A172 (cell line): ENCODE measurements at places on chromosomes 7 and 10. TPM values are rescaled to one million over a fixed set of nuclear protein-coding genes. Genes with fewer than 3 reads are reported as not detected.

- no peak for DNase-seq
These were observed 9.3 kb downstream of the CRYGN start for GRCh38 chr7:151430391-151431205.

- peak; percentile 35 for DNase-seq
These were observed 269.5 kb upstream of the SLC26A5 start for GRCh38 chr7:103715376-103716120.

DNA sequence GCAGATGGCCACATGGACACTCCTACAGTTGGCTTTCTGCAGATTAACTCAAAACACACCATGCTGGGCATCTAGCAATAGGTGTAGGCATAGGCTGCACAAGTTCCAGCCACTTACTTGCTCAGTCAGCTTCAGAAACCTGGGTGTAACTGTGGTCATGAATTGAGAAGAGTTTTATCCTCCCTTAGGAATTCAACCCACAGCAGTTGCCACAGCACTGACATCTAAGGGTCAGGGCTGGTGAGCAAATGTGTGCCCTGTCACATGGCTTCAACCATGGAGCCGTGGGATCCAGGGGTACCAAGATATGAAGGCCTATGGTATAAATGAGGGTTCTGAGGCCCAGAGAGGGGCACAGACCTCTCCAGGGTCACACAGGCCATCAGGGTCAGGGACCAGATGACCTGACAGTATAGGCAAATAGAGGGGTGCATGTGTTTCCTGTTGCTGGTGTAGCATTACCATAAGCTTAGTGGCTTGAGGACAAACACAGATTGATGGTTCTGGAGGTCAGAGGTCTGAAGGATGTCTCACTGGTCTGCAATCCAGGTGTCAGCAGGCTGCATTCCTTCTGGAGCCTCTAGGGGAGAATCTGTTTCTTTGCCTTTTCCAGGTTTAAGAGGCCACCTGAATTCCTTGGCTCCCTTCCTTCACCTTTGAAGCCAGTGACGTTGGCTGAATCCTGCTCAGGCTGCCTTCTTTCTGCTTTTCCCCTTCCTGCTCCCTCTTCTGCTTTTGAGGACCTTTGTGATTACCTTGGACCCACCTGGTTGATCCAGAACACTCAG lies 24.1 kb downstream of the MINDY4 start:
- peak; percentile 66 for DNase-seq

- DNase-seq = no peak
These were observed 568.2 kb downstream of the ANKRD7 start for GRCh38 chr7:118792682-118793081.

- no peak for DNase-seq
These were observed 40.8 kb downstream of the RBM33 start for GRCh38 chr7:155685070-155685790.

- DNase-seq = no peak
These were observed 7.4 kb upstream of the PFKFB3 start for GRCh38 chr10:6195376-6195775.

DNA sequence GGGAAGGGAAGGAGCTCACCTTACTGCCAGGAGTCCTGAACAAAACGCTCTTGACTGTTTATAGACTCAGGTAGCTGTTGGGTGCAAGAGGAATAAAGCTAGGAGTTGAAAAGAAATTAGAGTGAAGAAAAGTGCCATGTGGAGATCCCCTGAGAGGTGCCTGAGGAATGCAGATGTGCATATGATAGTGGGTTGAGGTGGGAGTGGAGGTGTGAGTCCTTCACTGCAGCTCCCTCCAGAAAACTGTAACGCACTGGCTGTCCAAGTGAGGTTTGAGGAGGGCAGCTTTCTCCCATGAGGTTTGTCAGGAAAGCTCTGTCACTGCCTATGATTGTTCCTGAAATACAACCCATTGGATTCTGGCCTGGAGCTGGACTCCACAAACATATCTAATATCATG lies 904.8 kb upstream of the POT1 start:
- no peak for DNase-seq

GRCh38 chr7:134197345-134197744 lies 70.2 kb downstream of the LRGUK start:
- no peak for DNase-seq

- no peak for DNase-seq
These were observed 44.4 kb upstream of the TOMM7 start for GRCh38 chr7:22867003-22867402.

DNA sequence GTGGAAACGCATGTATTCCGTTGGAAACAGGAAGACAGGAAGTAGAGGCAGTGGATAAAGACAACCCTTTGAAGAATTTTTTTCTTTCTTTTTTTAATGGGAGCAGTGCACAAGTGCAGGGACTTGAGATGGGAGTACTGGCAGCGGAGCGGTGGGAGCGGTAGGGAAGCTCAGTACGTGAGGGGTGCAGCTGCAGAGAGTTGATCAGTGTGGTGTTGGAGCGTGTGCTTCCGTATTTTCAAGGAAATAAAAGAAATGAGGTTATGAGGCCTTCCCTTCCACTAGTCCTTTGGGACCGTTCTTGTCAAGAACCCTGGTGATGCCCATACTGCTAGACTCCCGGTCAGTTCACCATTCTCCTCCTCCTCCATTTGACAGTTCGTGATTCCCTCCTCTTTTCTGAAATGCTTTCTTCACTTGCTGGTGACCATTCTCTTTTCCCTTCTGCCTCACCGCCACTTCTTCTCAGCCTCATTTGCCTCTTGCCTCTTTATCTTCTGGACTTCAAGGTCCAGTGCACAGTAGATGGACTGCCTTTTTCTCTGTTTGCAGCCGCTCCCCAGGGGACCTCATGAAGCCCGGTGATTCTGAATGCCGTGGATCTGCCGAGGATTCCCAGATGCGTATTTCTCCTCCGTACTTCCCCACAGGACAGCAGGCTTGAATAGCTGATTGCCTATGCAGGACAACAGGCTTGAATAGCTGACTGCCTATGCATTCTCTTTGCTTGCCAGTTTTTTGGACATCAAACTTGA lies 39.1 kb upstream of the TMEM236 start:
- DNase-seq = no peak

DNA sequence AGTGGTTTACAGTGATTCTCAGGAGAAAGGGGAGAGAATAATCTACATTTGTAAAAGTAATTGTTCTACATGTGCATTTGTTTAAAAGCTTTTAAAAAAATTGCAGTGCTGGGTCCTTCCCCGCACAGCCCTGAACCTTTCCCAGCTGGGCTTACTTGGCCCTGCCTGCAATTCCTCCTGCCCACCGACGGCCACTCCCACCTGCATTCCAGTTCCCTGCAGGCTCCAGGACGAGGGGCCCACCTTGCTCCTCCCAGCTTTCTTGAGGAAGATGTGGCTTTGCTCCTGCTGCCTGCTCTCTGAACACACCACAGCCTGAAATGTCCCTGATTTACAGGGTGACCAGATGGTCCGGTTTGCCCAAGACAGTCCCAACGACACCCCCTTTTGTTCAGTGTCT lies 222.7 kb downstream of the PRPF18 start:
- peak; percentile 46 for DNase-seq

DNA sequence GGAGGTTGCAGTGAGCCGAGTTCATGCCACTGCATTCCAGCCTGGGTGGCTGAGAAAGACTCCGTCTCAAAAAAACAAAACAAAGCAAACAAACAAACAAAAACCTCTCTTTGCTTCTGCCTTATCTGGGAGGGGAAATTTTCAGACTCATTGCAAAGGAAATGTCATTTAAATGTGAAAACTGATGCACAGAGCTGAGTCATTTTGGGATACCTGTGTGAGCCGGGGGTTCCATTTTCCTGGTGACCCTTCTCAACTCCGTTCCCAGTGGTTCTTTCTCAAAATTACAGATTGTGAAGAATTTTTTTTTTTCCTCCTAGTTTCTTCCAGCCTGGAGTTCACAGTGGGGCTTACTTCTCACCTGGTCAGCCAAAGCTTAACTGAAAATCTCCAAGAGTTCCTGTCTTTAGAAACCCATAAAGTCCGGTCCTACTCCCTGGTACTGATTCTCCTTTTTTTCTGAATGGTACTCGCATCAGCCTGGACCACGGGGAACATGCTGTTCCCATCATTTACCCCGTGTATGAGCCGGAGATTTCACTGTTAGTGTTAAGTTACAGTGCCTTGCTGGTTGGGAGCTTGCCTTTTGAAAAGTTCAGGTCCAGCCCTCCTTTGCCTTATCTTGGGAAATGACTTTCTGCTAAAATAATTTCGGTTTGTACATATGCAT lies 56.9 kb downstream of the RBM20 start:
- no peak for DNase-seq

GRCh38 chr7:4775848-4776623 lies 613 bp downstream of the AP5Z1 start:
- peak; percentile 34 for DNase-seq

GRCh38 chr7:29965030-29965429 lies 24.6 kb downstream of the SCRN1 start:
- DNase-seq = no peak

- no peak for DNase-seq
These were observed 16.5 kb downstream of the KIF5B start for GRCh38 chr10:32039734-32040133.

DNA sequence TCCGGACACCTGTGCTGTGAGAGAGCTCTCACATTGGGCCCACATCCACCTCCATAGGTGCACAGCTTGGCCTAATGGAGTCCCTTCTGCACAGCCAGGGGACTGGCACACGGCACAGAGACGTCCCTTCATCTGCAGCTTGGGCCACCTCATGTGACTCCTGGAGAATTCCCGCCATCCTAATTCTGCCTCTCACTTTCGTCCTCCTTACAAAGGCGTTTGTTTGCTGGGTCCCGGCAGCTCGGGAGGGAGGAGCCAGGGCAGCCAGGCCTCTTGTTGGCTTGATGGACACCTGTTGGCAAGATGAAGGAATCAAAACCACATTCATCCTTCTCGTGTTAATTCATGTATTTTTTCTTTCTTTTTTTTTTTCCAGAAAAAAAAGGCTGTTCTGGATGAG lies 30.7 kb upstream of the TTYH3 start:
- no peak for DNase-seq

- no peak for DNase-seq
These were observed 139.1 kb upstream of the CTBP2 start for GRCh38 chr10:125299461-125299860.

DNA sequence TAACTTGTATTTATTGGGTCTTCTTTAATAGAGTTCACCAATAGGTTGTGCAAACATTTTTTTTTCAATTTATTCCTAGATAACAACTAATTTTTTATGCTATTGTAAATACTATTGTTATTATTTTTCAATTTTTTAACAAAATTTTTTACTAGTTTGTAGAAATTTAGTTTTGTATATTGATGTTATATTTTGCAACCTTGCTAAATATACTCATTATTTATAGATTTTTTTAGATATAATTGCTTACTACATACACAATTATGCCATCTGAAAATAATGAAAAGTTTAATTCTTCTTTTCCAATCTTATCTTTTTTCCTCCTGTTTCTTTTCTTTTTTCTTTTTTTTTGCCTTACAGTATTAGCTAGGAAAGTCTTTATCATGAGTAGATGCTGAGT lies 216.9 kb downstream of the SLC25A13 start:
- no peak for DNase-seq

- DNase-seq = no peak
These were observed 61.0 kb upstream of the NANOS1 start for GRCh38 chr10:118968482-118968881.

DNA sequence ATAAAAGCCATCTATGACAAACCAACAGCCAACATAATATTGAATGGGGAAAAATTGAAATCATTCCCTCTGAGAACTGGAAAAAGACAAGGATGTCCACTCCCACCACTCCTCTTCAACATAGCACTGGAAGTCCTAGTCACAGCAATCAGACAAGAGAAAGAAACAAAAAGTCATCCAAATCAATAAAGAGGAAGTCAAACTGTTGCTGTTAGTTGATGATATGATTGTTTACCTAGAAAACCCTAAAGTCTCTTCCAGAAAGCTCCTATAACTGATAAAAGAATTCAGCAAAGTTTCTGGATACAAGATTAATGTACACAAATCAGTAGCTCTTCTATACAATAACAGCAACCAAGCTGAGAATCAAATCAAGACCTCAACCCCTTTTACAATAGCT lies 285.1 kb upstream of the PHF14 start:
- DNase-seq = no peak

- no peak for DNase-seq
These were observed 26.2 kb upstream of the C10orf105 start for GRCh38 chr10:71745664-71746250.

DNA sequence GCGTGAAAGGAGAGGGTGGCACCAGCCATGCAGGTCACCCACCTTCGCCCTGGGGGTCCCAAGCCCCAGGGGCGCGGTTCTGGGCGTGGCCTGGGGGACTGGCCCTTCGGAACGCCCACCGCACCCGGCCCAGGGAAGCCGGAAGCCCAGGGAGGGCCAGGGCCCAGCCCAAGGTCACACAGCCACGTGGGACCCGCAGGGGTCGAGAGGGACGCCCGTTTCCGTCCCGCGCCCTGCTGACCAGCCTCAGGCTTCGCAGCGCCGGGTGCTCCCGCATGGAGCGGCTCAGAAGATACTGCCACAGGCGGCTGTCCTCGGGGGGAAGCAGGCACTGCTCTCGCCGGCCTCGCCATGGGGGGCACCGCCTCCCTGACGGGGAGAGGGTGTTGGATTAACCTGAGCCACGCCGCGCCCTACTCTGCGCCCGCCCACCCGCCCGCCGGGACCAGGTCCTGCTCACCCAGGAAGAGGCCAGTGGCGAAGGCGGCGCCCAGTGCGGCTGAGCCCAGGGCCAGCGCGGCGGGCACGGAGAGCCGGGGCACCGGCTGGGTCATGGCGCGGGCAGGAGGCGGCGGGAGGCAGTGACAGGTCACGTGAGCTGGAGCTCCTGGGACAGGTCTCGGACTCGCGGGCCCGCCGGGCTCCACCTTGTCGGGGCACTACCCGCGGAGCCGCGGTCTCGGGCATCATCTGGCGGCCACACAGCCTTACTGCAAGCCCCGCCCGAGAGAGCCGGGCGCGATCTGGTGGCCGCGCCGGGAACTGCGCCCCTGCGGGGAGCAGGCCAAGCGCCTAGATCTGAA lies at the start of gene COMTD1:
Gene COMTD1, minus strand, starts transcription at position 583 of the 803 bp plus-strand sequence. Its CDS starts 29 bp downstream, at position 554.
- DNase-seq = peak; percentile 87

DNA sequence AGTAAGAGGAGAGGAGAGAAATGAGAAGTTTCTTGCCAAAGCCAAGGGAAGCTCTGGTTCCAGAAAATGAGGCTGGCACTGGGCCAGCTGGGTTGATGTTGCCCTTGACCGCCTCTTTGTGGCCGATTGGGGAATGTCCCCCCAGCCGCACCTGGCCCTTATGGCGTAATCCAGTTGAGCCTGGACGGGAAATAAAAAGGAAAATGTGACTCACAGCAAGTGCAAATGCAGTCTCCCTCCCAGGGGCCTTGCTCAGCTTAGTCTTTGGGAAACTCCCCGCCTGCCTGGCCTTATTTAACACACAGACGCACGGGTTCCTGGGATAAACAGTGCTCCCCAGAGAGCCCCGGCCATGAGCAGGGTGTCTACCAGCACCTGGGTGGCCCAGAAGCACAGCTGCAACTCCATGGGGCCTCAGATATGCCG lies 174.8 kb downstream of the KIAA1217 start:
- peak; percentile 98 for DNase-seq

GRCh38 chr7:101496017-101496416 lies 133.1 kb downstream of the MYL10 start:
- DNase-seq = no peak

SYCE1 gene
- not detected in 2 replicates for total RNA-seq

HYAL4 gene
- total RNA-seq = not detected in 2 replicates

LRRC18 gene
- total RNA-seq = not detected in 2 replicates

MALRD1 gene
- not detected in 2 replicates for total RNA-seq

ZSCAN21 gene
- 11.2 and 14.3 TPM in 2 replicates for total RNA-seq

LIPF gene
- not detected in 2 replicates for total RNA-seq

SAP25 gene
- total RNA-seq = 0.19 and 0.55 TPM in 2 replicates
